Esophagus (tissue), 2 donors: ENCODE measurements at places on chromosomes 1 and 21. TPM values are rescaled to one million over a fixed set of nuclear protein-coding genes. Genes with fewer than 3 reads are reported as not detected.

Gene DMRTA2
- polyA plus RNA-seq: 0.98 TPM

Gene DNASE2B
- polyA plus RNA-seq: not detected

Gene DNAJC28
- polyA plus RNA-seq: 1.4 TPM

Gene ILDR2
- polyA plus RNA-seq: 0.06 TPM
